ENCODE measurements at places on chromosomes 1 and 21. TPM values are rescaled to one million over a fixed set of nuclear protein-coding genes. Genes with fewer than 3 reads are reported as not detected.
A peak's percentile ranks its signal among the peaks of the same experiment; 100 is the strongest.

GRCh38 chr1:185964946-185965345 is 230.8 kb downstream of the HMCN1 start:
- DNase-seq, result no peak

DNA sequence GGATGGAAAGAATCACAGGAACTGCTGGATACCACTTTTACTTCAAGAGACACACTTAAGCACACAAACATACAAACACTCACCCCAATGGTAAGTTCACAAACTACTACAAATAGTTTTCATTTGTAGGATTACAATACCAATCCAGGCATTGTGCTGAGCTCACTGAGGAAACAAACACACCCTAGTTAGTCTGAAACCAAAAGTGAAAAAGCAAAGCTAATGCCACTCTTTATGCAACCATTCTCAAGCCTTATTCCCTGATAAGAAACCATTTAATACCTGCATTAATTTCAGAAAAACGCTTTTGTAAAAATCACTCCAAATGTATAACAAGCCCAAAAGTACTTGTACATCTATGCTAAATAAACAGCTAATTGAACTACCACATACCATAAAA is 38.3 kb downstream of the RNF115 start:
- no peak for DNase-seq

DNA sequence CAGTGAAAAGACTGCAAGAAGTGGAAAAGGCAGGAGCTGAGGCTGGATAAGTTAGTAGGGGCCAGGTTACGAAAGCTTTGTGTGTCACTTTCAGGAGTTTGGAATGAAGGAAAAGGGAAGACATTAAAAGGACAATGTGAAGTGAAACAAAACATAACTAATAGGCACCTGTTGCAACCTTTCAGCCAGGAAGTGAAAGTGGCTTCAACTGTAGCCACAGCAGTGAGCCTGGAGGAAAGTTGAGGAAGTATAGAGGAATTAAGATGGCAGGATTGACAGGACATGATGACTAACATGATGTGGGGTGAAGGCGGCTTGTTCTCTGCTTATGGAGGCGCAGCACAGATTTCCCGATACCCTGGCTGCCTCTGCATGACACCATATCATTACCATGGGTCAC is 68.9 kb downstream of the C4BPA start:
- DNase-seq, result no peak

DNA sequence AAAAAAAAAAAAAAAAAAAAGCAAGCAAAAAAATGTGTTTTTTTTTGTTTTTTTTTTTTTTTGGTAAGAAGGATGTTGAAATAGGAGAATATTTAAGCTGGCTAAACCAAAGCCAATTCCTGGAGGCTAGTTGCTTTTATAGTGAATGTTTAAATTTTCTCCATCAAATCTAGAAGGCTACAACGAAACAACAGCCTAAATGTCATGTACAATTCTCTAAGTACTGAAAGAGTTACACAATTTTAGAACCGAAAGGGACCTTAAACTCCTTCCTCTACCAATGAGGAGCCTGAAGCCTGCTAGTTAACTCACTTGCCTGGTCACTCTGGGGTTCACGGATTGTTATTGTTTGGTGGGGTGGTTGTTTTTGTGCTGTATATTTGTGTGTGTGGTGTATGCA is 3.5 kb downstream of the WLS start:
- no peak for DNase-seq

DNA sequence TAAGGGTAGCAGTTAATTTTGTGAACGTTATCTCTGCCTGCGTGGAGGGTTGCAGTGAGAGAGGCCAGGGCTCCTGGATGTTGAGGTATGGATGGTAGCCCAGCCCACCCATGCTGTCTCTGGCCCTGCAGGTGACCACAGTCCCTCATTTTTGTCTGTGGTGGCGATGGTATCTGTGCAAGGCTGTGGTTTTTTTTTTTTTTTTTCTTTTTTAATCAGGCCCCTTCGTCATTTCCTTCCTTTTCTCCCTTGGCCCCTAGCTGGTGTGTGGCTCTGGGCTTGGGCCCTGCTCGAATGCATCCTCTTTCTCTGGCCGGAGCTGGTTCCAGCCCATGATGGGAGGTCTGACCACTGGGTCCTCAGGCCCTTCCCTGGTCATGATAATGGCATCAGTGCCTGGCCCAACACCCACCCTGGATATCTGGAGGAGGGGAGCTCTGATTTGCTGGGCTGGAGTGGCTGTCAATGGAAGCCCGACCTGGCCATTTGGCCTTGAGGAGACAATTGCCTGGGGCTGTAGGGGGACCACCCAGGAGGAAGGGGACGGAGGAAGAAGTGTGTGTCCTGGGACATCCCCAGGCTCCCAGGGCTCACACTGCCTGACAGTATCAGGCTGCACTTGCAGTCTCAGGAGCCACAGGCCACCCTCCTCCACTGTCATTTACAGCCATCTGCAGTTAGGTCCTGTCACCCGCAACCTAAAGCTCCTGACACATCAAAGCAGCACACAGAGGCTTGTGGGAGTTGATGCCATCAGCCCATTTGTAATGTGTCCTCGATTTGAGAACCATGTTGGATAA is 8.1 kb upstream of the RNF187 start:
- DNase-seq, result no peak

GRCh38 chr1:2646837-2647236 is 14.0 kb upstream of the MMEL1 start:
- DNase-seq, result no peak

GRCh38 chr21:42336054-42336453 is 14.7 kb downstream of the TFF2 start:
- peak; percentile 40 for DNase-seq

GRCh38 chr1:184974056-184974836 is at the start of gene NIBAN1:
Gene NIBAN1, minus strand, starts transcription at chr1:184974508. Its CDS starts 152 bp downstream, at chr1:184974356.
- peak; percentile 92 for DNase-seq

DNA sequence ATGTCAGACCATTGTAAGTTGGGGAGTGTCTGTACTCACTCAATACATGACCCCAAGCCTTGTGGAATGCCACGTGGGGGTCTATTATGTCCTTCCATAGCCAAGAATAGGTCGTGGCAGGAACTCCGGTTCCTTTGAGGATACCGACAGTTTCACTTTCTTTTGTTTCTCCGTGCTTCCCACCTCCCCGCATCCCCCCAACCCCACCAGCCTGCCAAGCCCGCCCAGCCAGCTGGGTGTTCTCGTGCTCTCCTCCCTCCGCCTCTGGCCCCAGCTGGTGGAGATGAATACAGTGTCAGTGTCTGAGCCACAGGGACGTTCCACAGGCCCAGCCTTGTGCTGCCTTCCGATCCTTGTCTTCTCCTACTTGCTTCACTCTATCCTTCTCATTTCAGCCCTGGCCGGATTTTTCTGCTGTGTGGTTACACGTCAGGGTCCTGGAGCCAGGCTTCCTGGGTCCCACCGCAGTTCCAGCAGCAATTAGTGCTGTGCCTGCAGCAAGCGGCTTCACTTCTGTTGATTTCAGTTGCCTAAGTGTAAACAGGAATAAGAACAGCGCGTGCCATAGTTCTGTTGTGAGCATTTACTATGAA is 4.1 kb upstream of the AGTRAP start:
- peak; percentile 93 for DNase-seq

RAVER2 gene
- total RNA-seq, result 11.5 TPM

FHAD1 gene
- 0.43 TPM for total RNA-seq

LIN28A gene
- not detected for total RNA-seq
